ENCODE measurements at places on chromosomes 12 and 14. TPM values are rescaled to one million over a fixed set of nuclear protein-coding genes. Genes with fewer than 3 reads are reported as not detected.
A peak's percentile ranks its signal among the peaks of the same experiment; 100 is the strongest.

DNA sequence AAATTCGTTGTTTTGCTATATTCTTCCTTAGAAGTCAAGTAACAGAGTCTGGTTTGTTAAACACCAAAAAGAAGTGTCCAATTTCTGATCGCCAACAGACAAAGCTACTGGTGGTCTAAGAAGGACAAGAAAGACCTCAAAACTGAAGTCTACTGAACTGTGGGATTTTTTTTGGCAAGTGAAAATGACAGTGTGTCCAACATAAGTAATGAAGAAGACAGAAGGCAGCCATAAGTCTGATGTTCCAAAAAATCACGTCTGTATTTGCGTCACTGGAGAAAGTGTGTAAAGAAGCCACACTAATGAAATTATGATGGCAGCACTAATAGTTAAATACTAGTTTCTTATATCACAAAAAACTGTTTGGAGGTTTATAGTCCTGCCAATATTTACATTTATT is 32.6 kb downstream of the WASHC3 start:
- DNase-seq = no peak

DNA sequence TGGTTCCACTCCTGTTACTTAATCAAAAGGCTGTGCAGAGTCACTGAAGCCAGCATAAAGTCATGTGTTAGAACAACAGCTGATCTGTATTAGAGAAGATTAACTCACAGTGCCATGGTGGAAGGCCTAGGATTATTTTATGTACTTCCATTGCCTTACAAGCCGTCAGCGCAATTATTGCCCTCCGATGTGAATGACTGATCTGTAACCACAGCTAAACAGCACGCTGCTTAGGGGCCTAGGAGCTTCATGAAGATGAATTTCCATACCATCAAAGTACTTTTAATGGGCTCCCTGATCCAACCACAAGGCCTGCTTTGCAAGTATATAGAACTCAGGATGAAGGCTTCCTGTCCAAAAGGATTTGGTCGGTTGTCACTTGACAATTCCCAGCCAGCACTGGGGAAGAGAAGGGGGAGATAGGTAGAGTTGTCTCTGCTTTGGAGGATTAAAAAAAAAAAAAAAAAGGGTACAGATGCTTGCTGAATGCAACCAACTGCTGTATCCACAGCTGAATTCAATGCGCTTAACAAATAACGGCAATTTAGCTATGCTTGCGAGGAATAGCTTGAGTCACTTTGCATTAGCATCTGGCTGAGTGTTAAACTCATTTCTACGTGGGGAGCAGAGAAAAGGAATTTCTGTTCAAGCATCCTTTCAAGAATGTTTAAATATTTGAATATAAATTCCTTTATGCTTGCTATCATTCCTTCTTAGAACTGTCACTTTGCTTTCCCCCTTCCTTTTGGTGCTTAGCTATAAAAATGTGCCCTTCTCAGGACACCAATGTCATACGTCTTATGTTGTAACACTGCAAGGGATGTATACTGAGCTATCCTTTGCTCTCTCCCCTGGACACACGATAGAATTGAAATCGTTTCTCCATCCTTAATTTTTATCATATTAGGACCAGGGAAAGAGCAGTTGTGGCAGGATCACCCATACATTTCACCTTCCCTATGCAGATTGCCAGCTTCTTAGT is 387.8 kb downstream of the SOX5 start:
- DNase-seq = no peak

PRORP gene
- 14.9 TPM for total RNA-seq

DNA sequence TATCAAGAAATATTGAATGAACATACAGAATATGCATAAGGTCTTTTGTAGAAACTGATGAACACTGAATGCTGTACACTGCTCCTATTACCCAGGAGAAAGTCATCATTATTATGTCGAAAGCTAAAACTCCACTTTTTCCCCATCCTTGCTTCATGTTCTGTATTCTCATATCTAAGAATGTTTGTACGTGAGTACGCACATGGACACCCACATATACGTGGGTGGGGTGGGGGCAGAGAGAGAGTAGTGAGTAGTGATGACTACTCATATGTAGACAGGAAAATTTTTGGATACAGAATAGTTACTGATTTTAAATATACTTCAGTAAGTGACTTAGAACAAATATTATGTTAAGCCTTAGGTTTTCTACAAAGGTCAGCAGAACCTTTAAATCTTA is 75.1 kb downstream of the FERMT2 start:
- DNase-seq = no peak

KLRD1 gene
- total RNA-seq = 0.97 TPM

- no peak for DNase-seq
These were observed 103.0 kb upstream of the SFSWAP start for GRCh38 chr12:131607658-131608447.

DNA sequence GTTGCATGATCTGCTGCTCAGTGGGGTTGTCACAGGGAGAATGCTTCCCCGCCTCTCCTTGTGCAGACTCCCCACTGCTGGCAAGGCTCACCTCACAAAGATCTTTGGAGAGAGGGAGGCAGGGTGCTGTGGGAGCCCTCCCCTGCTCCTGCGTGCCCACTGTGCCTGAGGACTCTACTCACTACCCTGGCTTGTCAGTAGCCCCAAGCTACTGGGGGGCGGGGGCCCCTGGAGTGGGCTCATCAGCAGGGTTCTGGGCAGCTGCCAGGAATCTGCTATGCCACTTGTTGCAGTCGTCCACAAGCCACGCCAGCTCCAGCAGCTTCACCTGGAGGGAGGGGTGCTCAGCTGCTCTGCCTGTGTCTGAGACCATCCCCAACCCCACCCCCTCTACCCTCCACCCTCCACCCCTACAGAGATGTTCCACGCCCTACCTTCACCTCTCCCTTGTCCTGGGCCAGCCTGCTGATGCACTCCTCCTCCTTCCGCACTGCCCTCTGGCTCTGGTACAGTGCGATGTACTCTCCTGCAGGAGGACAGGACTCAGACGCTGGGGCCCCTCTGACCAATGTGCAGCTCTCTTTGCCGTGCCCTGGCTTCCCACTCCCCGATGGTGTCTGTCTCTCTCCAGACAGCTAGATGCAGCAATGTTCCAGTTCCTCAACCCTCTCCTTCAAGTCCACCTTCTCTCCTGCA is 14.2 kb upstream of the BLTP3B start:
- no peak for DNase-seq

OR10G2 gene
- total RNA-seq = not detected

ASB2 gene
- total RNA-seq = 11.8 TPM

TPPP2 gene
- total RNA-seq = not detected

CIT gene
- total RNA-seq = 11.1 TPM

CLEC4A gene
- 0.97 TPM for total RNA-seq

DNA sequence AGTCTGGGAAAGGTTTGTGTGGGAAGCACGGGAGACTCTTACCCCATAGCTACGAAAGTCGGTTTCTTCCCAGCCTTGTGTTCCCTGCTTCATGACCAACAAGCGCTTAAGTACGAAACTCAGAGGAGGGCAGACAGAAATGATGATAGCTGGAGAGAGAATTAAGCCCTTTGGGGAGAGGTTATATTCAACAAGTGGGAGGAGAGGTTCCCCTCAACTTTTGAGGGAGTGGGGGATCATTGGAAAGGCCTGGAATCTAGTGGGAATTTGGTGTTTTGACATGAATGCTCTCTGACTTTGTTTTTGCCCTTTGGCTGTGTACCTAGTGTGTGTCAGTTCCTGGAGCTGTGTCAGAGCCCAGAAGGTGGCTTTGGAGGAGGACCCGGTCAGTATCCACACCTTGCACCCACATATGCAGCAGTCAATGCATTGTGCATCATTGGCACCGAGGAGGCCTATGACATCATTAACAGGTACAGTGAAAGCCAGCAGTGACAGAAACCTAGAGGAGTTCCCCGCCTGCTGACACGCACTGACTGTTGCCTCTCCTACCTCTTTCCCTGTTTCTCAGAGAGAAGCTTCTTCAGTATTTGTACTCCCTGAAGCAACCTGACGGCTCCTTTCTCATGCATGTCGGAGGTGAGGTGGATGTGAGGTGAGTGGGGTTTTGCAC is 40.6 kb downstream of the FNTB start:
- no peak for DNase-seq

GRCh38 chr12:10194160-10194670 is 15.4 kb downstream of the TMEM52B start:
- DNase-seq = no peak

DNA sequence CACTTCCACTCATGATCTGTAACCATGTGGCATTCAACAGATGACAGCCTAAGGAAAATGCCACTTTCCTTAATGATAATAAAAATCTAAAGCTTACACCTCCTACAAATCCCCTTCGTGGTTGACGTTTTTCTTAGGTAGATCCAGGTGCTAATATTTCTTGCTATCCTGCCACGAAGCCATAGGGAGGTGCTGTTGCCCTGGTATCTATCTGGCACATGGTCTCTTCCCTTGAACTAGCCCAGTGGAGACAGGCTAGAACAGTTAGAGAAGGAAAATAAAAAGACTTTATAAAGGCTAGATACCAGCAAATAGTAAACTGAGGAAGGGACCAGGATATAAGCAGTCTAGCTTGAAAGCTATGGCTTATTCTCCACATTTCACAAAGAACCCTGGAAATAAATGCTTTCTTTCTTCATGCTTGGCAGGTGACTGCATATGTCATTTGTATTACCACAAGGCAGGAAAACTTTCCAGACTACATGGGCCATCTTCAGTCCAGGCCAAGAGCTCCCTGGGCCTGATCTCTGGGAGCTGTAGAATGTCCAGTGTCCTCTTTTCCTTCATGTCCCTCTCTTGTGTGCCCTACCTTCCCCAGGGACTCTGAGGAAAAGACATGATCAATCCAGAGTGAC is 15.3 kb downstream of the SPIC start:
- no peak for DNase-seq

SMCO2 gene
- total RNA-seq = not detected

DNA sequence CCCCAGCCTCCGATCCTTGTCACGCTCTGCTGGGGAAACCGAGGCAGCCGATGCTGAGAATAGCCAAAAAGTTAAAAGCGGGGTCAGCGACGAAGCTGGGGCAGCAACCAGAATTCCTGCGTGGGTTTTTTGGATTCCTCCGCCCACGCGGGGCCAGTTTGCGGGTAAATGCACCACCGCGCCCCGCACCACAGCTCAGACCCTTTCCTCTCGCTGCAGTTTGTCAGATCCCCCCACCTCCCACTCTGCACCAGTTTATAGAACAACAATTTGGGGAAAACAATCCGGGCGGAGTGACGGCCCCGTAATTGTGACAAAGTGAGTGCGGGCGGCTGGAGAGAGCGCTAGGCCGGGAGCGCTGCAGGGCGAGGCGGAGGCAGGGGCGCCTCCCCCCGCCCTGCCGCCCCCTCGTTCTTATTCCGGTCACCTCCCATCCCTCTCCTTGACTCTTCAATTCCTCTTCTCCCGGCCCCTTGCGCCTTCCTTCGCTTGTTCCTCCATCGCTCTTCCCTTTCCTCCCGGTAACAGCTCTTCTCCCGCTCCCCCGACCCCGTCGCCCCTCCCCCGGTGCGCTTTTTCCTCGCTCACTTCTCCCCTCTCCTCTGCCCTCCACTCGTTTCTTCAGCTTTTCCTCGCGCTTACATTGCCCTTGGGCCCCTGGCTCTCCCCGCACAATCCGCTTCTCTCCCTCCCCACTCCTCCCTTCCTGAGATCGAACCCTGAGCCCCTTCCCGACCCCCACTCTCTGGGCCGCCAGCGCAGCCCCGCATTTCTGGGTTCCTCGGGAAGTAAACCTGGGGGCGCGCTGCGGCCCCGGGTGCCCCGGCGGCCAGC is 646 bp upstream of the DNAJC22 start:
- no peak for DNase-seq

LBHD2 gene
- not detected for total RNA-seq

GRCh38 chr12:95838125-95838524 is 20.6 kb upstream of the SNRPF start:
- no peak for DNase-seq

- no peak for DNase-seq
These were observed 48.5 kb downstream of the IFNG-AS1 start for GRCh38 chr12:68037616-68038255.

BICDL1 gene
- not detected for total RNA-seq

TMEM52B gene
- total RNA-seq = not detected

DNA sequence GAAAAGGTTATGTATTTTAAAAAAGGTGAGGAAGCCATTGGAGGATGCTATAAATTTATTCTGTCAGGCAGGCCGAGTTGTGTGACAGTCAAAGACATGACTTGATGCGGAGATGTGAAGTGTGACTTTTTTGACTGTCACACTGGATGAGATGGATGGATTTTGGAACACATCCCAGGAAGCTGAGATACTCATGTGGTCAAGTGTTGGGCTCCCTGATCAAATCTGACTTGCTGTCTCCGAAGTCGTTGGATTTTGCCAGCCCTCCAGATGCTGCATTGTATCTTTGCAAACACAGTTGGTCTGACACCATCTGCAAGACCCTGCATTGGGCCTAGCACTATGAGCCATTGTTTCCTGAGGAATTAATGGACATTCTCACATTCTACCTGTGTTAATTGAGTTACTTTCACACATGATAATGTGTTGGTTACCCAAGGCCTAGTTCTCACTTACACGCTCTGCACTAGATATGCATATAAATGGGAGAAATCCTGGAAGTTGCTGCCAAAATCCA is 204.0 kb upstream of the PRKD1 start:
- DNase-seq = no peak

- no peak for DNase-seq
These were observed at the start of gene LRCOL1 for GRCh38 chr12:132610051-132610759. TSS of gene LRCOL1 (minus strand) at chr12:132610582. CDS start at chr12:132606251, 4,331 bp downstream.

GRCh38 chr14:104865631-104866441 is 768 bp downstream of the CEP170B start:
- DNase-seq = peak; percentile 66

PPTC7 gene
- total RNA-seq = 3.6 TPM

GRCh38 chr12:123134826-123135225 is 16.1 kb downstream of the PITPNM2 start:
- no peak for DNase-seq

PLBD2 gene
- total RNA-seq = 38.6 TPM

PRIMA1 gene
- total RNA-seq = 0.48 TPM

- peak; percentile 13 for DNase-seq
These were observed 81.1 kb downstream of the ZFP36L1 start for GRCh38 chr14:68711561-68712309.

DNA sequence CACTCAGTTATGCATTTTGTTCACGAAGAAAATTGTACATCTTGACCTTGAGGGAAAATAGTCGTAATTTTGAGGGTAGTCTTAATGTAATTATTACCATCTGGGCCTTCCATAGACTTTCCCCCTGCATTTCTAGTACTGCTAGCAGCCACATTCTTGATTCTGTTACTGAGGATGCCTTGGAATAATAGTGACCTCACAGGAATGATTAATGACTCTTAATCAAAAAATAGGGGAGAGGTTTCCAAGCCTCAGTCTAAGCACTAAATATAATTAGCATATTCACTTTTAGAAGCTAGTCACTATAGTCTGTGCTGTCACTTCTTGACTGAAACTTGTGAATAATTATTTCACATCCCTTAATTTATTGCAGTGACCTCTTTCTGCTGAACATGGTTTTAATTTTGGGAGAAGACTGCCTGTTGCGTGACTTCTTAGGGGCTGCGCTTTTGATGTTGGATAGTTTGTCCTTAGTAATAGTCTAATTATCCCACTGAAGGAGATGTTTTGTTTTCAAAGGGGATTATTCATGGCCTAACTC is 400.5 kb downstream of the ADAMTS20 start:
- no peak for DNase-seq

GLI1 gene
- total RNA-seq = not detected

Measured in uterus (tissue), 4 donors.